ENCODE measurements at places on chromosomes 12 and 14. TPM values are rescaled to one million over a fixed set of nuclear protein-coding genes. Genes with fewer than 3 reads are reported as not detected.

AKAP3 gene
- 1.0 TPM for polyA plus RNA-seq

OGFOD2 gene
- polyA plus RNA-seq, result 4.8 TPM

CHD8 gene
- 38.8 TPM for polyA plus RNA-seq

MANSC4 gene
- not detected for polyA plus RNA-seq

CCDC197 gene
- not detected for polyA plus RNA-seq

TMEM179 gene
- polyA plus RNA-seq, result 8.6 TPM

SMIM41 gene
- polyA plus RNA-seq, result not detected

CELA1 gene
- not detected for polyA plus RNA-seq

C3AR1 gene
- not detected for polyA plus RNA-seq

ST8SIA1 gene
- 57.8 TPM for polyA plus RNA-seq

GPRC5D gene
- polyA plus RNA-seq, result not detected

MYH7 gene
- polyA plus RNA-seq, result not detected

PTPRR gene
- polyA plus RNA-seq, result 977 TPM

LRCOL1 gene
- not detected for polyA plus RNA-seq

GOLT1B gene
- polyA plus RNA-seq, result 89.4 TPM

AVPR1A gene
- not detected for polyA plus RNA-seq

HPD gene
- not detected for polyA plus RNA-seq

KCNK10 gene
- not detected for polyA plus RNA-seq

SELPLG gene
- polyA plus RNA-seq, result not detected

NRXN3 gene
- 113 TPM for polyA plus RNA-seq

Measured in Purkinje cell (primary cell).